ENCODE measurements at places on chromosomes 3 and 15. TPM values are rescaled to one million over a fixed set of nuclear protein-coding genes. Genes with fewer than 3 reads are reported as not detected.

- DNase-seq: no peak
Measured at GRCh38 chr3:10228248-10228950, 19.9 kb upstream of the TATDN2 start.

DNA sequence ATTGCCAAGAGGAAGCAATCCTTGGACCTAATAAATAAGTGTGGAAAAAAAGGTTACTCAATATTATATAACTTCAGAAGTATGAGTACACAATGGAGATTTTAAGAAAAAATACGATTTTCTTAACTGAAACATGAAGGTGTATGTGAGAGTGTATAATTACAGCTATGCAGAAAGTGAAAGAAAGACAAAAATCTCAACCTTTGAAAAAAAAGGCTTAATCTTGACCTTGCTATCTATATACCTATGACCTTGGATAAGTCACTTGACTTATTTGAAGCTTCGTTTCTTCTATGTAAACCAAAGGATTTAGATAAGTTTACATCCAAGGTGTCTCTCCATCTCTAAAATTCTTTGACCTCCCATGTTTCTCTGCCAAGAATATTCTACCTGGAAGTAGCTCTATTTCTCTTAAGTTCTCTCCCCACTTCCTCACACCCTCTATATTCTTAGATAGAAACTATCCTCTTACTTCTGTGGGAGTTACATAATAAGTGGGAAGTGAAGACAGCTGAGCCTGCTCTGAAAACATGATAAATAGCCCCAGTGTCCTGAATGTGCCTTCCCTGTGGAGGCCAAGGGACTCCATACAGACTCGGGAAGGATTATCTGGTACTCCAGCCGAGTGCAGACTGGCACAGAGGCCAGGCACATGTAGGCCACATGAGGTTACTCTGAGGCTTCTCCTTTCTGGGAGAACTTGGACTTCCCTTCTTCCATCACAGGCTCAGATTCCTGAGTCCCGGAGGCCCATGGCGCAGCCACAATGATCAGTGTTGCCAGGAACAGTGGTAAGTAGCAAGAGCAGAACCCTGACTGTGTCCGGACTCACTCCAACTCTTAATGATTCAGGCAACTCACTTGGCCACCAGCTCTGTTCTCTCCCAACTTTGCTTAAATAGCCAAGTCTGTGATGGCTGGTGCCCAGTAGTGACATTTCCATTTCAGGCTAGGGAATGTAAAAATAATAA lies 166.8 kb upstream of the COL8A1 start:
- no peak for DNase-seq

DNA sequence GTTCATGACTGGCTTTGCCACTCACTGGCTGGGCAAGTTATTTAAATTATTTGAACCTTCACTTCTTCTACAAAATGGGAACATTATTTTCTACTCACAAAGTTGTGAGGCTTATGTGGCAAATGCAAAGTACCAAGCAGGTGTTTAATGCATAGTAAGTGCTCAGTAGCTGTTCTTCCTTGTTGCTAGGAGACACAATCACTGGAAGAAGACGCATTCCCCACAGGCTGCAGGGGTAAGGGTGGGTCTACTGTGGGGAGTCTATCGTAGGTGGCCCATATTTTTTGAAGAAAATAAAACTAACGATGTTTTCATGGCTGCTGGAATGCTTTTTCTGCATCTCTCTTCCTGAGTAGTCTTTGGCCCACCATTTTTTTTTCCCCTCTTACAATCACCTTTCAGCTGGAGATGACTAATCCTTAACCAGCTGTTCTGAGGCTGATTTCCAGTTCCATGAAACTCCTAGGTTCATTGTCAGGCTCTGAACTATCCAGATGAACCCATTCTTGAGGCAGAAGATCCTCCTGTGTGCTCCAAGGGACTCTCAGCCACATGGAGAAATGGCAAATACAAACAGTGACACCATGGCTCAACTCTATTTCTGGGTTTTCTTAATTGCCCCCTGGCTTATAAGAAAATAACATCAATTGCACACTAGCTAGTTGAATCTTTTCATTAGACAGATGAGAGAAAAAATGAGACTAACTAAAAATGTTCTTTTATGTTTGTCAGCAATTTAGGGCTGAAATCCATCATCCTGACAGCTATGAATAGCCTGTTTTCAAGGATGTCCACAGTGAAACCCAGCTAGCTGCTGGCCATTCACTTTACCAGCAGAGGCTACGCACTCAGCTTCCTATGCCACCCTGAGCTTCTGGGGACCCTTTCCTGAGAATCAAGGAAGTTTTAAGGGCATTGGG lies 108.3 kb upstream of the ETV5 start:
- no peak for DNase-seq

DNA sequence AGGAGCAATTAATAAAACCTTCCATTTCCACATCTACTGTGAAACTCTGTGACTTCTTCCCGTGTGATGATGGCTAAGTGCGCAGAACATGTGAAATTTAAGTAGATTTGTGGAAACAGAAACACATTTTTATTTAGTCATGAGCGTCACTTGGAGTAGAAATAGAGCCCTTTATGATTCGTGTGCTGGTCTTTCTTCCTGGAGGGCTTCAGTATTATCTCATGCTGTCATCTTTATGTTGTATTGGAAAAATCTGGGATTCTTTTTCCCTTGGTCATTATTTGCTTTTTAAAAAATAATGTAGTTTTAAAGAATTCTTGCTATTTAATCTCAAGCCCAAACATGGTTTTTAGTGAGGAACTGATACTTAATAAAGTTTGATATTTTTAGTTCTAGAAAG lies 284.0 kb upstream of the CTDSPL start:
- DNase-seq: no peak

HYAL3 gene
- 5.7 TPM for polyA plus RNA-seq

SENP7 gene
- polyA plus RNA-seq: 57.3 TPM

DUOXA1 gene
- 0.25 TPM for polyA plus RNA-seq

ALDH1A2 gene
- 246 TPM for polyA plus RNA-seq

CADPS gene
- 2.5 TPM for polyA plus RNA-seq

All from renal pelvis (tissue), 12 donors.